ENCODE measurements at places on chromosomes 6 and 20. TPM values are rescaled to one million over a fixed set of nuclear protein-coding genes. Genes with fewer than 3 reads are reported as not detected.

BPIFB2 gene
- not detected for total RNA-seq

DEFB124 gene
- total RNA-seq = not detected

ADGRF5 gene
- total RNA-seq = 13.0 TPM

PLA2G7 gene
- 2.8 TPM for total RNA-seq

TCF21 gene
- total RNA-seq = not detected
